MV-4-11 (cell line): ENCODE measurements at places on chromosomes 2 and 18.
A peak's percentile ranks its signal among the peaks of the same experiment; 100 is the strongest.

- no peak for DNase-seq
Observed at GRCh38 chr2:43070030-43070429, 156.4 kb downstream of the ZFP36L2 start.

DNA sequence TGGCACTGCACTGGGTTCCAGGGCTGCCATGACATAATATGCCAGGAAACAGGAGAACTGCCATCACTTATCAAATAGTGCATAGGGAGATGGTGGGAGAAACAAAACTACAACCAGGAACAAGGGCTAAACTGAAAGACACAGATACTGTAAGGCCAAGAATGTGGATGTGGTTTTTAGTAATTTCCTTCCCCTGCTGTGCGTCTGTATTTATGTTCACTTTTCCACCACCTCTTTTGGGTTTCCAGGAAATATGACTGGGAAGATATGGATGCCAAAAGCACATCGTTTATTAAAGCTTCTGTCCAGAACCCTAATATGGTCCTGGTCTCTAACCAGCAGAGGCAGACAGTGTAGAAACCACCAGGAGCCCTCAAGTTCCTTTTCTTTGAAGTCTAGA, 759.7 kb upstream of the FANCL start:
- peak; percentile 48 for DNase-seq

GRCh38 chr2:128378231-128379020, 59.8 kb upstream of the HS6ST1 start:
- no peak for DNase-seq

DNA sequence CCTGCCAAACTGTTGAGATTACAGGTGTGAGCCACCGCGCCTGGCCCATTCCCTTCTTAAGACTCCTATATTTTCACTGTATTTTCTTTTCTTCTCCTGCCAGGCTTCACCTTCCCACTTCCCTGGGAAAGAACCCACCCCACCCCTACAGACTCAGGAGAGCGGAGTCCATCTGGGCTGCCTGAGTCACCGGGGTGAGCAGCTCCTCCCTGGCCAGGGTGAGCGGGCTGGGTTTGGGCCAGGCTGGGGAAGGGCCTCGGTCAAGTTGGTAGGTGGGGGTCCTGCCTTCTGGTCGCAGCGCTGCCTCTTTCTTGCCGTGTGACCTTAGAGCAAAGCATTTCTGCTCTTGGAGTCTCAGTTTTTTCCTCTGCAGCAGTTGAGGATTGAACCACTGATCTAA, 2.1 kb upstream of the GAREM2 start:
- no peak for DNase-seq

GRCh38 chr18:7684966-7685365, 117.8 kb downstream of the PTPRM start:
- no peak for DNase-seq

GRCh38 chr2:223041527-223042109, 10.4 kb upstream of the KCNE4 start:
- DNase-seq, result peak; percentile 12

DNA sequence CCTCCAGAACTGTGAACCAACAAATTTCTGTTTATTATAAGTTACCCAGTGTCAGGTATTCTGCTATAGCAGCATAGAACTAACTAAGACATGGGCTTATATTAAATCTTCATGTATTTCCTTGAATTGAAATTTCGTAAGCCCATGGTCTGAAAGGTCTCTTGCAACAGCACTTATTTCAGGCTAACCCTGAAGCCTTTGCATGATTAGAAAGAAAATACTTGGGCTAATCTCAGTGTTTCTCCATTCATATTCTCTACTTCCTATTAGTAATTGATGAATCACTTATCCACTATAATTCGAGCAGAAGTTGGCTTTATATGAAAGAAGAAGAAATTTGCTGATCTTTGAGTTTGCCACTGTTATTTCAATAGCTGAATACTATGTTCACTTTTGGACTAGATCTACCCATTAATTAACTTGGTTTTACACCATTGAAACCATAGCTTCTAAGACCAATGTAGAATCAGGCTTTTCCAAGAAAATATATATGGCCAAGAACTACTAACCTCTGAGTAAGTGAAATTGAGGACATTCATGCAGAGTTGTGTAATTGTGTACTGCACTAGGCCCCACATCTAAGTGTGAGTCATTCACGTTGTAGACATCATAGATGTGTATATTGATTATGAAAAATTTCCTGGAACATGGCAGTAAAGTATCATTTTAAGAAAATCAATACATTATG, 731.6 kb downstream of the SOCS6 start:
- DNase-seq, result no peak

GRCh38 chr2:178630581-178630980, 150.3 kb downstream of the PLEKHA3 start:
- no peak for DNase-seq

- peak; percentile 27 for DNase-seq
Observed at GRCh38 chr18:50284255-50284885, 3.0 kb upstream of the MBD1 start.

DNA sequence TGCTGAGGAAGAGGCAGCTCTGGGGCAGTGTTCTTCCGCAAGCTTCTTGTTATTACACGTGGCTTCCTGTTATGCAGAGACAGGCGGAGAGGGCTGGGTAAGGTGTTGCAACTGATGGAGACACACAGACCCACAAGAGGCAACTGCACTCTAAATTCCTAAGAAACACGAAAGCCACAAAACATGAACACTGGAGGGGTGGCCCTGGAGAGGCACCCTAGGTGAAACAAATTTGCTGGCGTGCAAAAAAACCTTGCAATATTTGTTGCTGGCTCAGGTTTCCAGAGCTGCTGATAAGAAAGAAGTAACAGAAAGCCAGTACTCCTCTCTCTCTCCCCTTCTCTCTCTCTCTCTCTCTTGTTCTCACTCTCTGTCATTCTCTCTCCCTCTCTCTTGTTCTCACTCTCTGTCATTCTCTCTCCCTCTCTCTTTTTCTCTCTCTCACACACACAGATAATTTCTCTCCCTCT, 31.8 kb downstream of the ARHGAP25 start:
- DNase-seq, result peak; percentile 92

DNA sequence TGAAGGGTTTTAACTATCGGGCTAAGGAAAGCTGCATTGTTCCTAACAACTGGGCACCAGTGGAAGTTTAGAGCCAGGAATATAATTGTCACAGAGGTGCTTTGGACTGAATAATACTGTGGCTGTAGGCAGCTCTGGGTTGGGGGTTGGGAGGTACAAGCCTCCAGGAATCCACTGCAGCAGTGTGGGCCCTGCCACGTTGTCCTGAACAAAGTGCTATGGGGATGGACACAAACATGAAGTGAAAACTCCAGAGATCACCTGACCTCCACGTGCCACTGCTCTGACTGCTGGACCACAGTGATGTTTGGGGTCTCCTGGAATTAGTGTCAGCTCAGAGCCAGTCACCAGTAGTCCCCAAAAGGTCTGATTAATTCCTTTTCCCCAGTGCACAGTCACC, 110.9 kb downstream of the BCL2 start:
- no peak for DNase-seq

DNA sequence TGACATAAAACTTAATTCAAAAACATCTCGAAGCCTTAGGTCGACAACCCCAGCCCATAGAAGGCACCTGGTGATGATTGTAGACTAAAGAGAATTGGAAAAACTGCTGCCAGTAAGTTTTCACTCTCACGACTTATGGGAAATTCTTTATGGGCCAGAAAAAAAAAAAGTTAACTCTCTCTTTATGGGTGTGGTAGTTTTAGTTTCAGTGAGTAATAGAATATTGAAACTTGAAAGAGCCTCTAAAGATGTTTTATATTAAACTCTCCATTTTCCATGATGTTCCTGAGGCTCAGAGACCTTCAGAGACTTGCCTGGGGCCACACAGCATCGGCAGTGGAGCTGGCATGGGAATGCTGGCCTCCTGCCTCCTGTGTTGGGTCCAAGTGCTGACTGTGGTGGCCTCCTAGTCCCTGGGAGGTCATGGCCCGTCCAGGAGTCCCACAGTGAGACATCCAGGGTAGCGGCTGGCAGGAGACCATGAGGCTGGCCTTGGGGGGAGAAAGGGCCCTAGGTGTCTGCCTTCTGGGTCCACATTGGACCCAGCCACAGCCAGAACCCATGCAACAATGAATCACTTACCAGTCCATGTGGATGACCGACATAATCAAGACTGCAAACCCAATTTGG, 158.9 kb downstream of the SEPTIN10 start:
- DNase-seq, result no peak

GRCh38 chr2:27184115-27184514, 27.7 kb upstream of the ATRAID start:
- peak; percentile 64 for DNase-seq

DNA sequence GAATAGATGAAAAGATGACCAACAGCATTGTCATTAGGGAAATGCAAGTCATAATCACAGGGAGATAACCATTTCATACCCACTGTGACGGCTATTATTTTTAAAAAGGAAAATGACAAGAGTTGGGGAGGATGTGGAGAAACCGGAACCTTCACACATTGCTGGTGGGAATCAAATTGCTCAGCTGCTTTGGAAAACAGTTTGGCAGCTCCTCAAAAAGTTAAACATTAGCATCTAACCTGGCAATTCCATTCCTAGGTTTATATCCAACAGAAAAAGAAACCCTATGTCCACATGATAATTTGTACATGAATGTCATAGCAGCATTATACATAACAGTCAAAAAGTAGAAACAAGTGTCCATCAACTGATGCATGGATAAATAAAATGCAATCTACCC, 58.2 kb downstream of the KCNG3 start:
- DNase-seq, result no peak

DNA sequence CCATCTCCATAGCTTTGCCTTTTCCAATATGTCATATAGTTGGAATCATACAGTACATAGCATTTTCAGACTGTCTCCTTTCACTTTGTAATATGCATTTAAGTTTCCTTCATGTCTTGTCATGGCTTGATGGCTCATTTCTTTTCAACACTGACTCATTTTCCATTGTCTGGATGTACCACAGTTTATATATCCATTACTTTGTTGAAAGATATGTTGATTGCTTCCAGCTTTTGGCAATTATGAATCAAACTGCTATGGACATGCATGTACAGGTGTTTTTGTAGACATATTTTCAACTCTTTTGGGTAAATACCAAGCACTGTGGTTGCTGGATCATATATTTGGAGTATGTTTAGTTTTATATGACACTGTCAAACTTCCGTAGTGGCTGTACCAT, 26.3 kb downstream of the ACSL3 start:
- DNase-seq, result no peak

DNA sequence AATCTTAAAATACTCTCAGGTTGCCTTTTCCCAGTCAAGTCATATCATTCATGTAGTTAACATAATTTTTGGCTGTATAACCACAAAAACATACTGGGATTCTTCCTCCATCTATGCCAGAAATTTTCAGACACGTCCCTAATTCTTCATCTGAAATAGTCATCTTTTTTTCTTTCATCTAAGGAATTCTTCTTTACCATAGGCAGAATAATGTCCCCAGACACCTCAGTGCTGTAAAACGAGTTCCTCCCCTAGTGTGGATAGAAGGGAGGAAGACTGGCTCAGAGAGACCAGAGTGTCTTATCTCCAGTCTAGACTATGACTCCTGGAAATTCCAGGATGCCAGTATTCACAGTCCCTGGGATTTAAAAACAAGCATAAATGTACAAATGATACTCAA, 127.8 kb downstream of the MREG start:
- no peak for DNase-seq

GRCh38 chr2:196183528-196184231, 12.3 kb upstream of the STK17B start:
- no peak for DNase-seq

DNA sequence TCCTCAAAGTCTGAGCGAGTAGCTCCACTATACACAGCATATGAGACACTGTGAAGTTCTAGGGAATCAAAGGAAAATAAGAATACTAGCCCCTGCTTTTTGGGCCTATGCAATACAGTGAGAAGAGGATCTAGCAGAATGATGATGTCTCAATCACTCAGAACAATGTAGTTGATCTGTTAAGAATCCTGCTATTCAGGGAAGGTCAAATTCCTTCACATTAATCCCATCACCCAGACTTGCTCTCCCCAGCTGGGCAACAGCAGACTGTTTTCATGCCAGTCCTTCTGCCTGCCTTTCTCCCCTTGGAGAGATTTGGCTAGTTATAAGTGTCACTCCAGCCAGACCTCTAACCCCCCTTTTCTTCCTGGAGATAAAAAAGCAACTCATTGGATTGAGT, 230.0 kb upstream of the EPHA4 start:
- no peak for DNase-seq

DNA sequence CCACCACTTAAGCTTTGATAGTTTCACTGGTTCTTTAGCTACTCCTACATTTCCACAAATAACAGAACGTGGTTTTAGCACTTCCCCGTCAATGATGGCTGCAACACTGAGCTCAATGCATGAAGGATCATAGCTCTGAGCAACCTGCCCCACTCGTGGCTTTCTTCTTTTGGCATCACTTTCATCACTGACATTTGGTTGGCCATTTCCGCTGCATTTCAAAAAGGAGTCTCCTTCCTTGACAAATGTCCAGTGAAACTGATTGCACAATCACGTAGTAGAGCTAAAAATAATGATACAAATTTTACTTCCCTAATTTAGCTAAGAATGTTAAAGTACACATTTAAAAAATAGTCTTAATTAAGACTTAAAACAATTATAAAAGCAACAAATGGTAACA, 205.2 kb upstream of the HDAC4 start:
- DNase-seq, result peak; percentile 99

DNA sequence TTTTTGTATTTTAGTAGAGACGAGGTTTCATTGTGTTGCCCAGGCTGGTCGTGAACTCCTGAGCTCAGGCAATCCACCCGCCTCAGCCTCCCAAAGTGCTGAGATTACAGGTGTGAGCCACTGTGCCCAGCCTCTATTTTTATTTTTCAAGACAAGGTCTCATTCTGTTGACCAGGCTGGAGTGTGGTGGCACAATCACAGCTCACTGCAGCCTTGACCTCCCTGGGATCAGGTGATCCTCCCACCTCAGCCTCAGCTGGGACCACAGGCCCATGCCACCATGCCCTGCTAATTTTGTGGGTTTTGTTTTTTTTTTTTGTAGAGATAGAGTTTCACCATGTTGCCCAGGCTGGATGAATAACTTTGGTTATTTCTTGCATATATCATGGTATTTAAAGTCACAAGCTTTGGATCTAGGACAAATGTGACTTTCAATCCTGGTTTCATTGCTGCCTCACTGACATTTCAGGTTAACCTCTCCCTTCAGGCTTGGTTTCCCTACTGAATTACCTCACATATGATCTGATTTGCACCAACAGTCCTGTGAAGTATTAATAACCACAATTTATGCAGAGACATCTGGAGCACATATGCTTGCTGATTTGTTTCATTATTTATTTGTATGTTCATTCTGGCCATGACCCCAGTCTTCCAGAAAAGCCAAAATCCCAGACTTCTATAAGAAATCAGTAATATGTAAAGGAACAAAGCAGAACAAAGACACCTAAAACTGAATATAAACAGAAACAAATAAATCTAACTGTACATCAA, 17.5 kb upstream of the RAB31 start:
- no peak for DNase-seq
